Urinary bladder (tissue), 4 donors: ENCODE measurements at places on chromosomes 4 and X. TPM values are rescaled to one million over a fixed set of nuclear protein-coding genes. Genes with fewer than 3 reads are reported as not detected.

The GPR50 gene
- polyA plus RNA-seq, result not detected

The DNAAF6 gene
- not detected for polyA plus RNA-seq

The NR0B1 gene
- not detected for polyA plus RNA-seq

The MSX1 gene
- 15.2 TPM for polyA plus RNA-seq

The ZDHHC15 gene
- 1.7 TPM for polyA plus RNA-seq

The PAGE4 gene
- not detected for polyA plus RNA-seq

The DUSP21 gene
- not detected for polyA plus RNA-seq

The RHOXF2B gene
- polyA plus RNA-seq, result not detected

The FGA gene
- polyA plus RNA-seq, result 9.4 TPM

The GLRB gene
- 4.2 TPM for polyA plus RNA-seq

The LONRF3 gene
- polyA plus RNA-seq, result 7.4 TPM

The FAT4 gene
- polyA plus RNA-seq, result 5.2 TPM

The SPOCK3 gene
- 2.9 TPM for polyA plus RNA-seq

The C4orf36 gene
- polyA plus RNA-seq, result 0.96 TPM

The PLAC1 gene
- polyA plus RNA-seq, result 0.23 TPM
